Stimulated activated CD8-positive, alpha-beta memory T cell treated with anti-CD3 and anti-CD28 coated beads, Interleukin-7, amount 100 ng/mL, for 1 hour (primary cell): ENCODE measurements at places on chromosomes 7 and 10.
A peak's percentile ranks its signal among the peaks of the same experiment; 100 is the strongest.

DNA sequence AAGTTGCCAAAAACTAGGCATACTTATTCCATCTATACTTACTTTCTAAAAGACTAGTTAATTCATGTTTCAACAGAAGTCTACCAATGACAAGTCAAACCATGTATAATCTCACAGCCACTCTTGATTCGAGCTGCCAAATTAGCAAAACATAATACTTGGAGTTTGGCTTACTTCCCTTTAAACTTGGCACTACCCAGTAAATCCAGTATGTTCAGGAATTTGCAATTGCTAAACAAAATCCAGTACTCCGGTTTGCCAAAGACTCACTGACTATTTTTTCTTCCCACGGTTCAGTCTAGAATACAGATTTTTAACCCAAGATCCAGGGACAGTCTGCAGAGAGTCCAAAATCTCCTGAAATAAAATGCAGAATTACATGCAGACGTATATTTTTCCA lies 4.6 kb downstream of the OAT start:
- DNase-seq: no peak

DNA sequence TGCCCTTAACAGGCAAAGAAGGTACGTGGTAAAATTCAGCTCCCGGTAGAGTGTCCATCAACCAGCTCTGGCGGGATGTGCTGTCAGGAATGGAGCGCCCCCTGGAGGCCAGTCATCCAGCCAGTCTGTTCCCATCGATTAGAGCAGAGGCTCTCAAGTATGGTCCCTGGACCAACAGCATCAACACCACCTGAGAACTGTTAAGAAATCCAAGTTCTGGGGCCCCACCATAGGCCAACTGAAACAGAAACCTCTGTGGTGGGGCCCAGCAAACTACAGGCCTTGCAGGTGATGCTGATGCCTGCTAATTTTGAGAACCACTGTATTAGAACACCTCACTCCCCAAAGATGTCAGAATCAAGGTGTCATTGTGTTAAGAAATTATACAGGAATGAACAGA lies 109.2 kb downstream of the DPY19L1 start:
- DNase-seq: peak; percentile 8

DNA sequence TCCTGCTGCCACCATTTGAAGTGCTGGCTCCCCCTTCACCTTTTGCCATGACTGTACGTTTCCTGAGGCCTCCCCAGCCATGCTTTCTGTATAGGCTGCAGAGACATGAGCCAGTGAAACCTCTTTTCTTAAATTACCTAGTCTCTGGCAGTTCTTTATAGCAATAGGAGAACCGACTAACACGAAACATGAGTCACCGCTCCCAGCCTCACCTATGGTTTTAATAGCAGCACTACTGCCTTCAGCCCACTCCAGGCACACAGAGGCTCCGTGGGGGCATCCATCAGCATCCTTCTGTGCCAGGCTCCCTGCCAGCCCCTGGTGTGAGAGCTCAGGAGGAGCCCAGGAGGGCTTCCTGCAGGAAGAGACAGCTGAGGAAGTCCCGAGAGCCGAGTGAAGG lies 5.5 kb upstream of the ZNF316 start:
- DNase-seq: no peak

DNA sequence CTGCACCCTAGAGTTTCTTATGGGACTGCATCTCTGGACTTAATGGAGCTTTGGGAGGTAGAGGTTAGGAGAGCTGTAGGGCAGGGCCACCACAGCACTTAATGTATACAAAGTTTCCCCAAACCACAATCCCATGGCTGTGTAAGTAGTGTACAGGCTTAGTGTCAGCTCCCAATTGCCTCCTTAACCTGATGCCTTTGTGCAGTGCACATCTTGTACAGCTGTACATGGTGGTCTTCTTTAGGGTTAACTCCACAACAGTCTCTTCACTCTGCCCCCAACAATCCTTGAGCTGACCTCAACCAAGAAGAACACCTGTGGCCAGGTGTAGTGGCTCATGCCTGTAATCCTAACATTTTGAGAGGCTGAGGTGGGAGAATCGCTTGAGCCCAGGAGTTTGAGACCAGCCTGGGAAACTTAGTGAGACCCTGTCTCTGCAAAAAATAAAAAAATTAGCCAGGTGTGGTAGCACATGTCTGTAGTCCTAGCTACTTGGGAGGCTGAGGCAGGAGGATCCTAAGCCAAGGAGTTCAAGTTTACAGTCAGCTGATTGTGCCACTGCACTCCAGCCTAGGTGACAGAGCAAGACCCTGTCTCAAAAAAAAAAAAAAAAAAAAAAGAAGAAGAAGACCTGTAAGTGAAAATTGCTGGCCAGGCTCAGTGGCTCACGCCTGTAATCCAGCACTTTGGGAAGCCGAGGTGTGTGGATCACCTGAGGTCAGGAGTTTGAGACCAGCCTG lies 6.8 kb downstream of the PLAU start:
- no peak for DNase-seq

- DNase-seq: no peak
Observed at GRCh38 chr10:61183967-61184366, 240.0 kb upstream of the RHOBTB1 start.

GRCh38 chr7:1059200-1060091 lies 15.1 kb downstream of the GPR146 start:
- DNase-seq: no peak

GRCh38 chr7:1311406-1312135 lies 78.9 kb downstream of the UNCX start:
- no peak for DNase-seq

DNA sequence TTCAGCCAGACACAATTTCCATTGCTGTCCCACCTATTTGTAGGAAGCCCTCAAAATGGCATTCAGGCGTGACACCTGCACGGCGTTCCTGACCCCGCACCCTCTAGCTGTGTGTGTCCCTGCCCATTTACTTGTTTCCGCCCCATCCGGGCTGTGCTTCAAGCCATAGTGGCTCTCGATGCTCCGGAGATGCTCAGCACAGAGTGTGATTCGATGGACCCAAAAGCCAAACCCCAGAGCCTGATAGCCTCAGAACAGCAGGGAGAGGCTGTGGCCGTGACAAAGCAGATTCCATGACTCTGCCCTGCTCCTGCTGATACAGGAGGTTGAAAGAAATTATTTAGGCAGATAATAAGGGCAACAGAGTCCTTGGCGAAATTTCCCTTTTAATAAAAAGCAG lies 13.4 kb downstream of the BUD31 start:
- DNase-seq: no peak

GRCh38 chr10:121284936-121285335 lies 313.3 kb downstream of the FGFR2 start:
- no peak for DNase-seq

DNA sequence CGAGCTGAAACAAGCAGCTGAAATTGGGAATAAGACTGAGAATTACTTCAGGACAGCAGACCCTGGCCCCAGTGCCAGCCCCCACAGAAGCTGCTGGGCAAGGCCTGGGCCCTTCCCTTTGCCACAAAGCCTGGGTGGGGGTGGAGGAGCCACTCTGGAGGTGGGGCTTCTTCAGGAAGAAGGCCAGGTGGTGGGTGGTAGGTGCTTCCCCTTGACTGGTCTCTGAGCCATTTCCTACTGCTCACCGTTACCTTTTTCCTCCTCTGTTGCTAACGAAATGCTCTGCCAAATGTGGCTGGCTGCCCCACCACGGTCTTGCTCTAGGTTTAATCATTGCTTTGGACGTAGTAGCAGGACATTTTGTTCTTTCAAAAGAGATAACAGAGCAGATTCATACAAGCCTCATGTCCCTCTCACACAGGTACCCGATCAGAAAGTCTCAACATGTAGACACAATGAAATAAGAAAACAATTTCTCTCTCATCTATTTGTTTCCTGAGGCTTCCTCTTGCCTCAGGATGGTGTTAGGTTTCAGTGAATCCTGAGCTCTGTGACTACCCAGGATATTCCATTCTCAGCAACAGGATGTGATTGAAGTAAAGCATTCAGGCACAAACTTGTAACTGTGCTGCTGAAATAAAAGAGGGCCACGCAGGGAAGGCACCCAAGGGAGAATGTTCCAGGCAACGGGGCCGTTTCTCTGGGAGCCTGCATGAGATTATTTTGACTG lies 66.5 kb downstream of the WDR11 start:
- no peak for DNase-seq

DNA sequence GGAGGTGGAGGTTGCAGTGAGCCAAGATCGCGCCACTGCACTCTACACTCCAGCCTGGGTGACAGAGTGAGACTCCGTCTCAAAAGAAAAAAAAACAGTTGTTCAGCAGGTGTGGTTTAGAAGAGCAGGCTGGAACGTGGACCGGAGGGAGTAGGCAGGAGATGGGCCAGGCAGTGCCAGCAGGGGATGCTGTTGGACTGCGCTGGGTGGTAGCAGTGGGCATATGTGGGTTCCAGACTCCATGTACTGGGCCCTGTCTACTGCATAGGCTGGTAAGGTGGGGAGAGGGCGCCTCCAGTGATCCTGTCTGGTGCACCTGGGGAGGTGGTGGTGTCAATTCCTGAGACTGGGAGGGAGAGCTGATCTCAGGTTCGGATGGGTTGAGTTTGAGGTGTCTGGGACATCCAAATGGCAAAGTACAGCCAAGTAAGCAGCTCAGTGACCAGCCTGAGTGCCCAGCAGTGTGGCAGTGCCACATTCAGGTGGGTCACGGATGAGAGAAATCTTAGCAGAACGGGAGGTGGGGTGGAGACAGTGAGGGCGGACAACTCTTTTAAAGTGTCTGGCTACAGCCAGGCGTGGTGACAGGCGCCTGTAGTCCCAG lies 25.9 kb downstream of the SFXN4 start:
- DNase-seq: peak; percentile 15

DNA sequence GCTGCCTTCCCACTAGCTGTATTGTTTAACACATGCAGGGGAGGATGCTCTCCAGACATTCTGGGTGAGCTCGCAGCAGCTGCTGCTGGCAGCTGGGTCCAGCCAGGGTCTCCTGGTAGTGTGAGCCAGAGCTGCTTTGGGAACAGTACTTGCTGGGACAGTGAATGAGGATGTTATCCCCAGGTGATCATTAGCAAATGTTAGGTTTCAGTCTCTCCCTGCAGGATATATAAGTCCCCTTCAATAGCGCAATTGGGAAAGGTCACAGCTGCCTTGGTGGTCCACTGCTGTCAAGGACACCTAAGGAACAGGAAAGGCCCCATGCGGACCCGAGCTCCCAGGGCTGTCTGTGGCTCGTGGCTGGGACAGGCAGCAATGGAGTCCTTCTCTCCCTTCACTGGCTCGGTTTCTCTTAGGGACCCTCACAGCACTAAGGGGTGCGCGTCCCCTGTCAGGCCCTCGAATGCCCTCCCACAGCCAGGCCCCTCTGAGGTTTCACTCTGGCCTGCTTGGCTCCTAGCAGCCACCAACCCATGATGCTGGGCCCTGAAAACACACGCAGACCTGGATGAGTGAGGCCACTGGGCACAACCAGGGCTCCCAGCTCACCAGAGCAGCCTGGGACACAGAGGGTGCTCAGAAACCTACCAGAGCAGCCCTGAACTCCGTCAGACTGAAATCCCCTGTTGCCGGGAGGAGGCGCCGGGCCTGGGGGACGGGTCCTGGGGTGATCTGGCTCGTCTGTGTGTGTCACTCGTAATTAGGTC lies 173.0 kb upstream of the LANCL2 start:
- no peak for DNase-seq

DNA sequence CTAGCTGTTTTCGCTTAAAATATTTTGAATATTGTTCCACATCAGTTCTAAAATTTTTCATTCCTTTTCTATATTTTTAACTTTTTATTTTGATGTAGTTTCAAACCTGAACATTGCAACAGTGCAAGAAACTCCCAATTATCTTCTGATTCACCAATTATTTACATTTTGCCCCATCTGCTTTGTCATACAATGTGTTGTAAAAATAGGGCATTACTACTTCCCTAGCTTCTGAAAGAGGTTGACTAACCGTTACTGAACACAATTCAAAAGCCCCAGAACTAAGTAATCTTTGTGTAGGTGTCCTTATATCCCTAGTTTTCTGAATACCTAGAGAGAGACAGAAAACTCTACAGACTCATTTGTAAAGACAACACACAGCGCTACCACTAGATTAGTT lies 86.7 kb downstream of the AVL9 start:
- no peak for DNase-seq

GRCh38 chr10:28302012-28302637 lies 739 bp downstream of the MPP7 start:
- no peak for DNase-seq

DNA sequence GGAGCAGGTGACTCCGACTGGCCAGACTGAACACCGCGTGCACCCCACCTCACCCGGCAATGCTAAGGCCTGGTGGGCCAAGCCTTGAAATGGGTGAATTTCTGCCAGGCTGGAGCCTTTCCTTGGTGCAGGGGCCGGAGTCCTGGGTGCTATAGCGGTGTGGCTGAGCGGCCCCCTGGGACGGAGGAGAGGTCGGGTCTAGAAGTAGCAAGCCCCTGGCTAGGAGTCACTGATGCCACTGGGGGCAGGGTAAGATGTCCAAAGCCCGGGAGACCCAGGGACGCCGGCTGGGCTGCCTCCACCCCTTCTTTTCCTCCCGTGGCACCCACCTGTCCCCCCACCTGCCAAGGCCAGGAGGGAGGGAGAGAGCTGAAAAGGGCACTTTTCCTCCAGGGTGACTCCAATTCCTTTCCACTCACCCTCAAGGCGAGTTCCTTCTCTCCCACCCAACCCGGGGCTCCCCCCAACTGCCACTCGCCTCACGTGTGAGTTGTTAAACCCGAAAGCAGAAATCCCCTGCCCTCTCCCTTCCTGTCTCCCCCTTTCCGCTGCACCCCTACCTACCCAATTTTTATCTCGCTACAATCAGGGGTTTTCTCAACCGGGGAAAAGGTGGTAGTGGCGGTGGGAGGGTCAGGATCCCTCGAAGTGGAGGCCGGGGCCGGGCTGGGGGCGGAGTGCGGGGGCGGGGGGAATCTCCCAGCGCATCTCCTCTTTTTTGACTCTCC lies 6.0 kb upstream of the GATA3 start:
- no peak for DNase-seq

- DNase-seq: no peak
Observed at GRCh38 chr7:19970514-19970913, 197.1 kb upstream of the TMEM196 start.

DNA sequence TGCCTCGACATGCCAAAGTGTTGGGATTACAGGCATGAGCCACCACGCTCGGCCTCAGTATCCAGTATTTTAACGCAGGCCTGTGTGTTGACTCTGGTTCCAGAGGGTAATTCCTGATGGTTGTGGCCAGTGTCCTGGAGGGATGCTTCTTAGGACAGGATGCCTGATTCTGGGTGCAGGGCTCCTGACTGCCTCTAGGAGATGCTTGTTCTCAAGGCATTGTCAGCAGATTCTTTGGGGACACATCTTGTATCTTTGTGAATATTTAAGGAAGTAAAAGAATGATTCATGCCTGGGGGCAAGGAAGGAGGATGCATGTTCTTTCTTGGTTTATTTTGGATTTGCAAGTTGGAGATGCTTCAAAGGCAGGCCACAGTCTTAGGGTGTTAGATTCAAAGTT lies 2.2 kb downstream of the ZDHHC4 start:
- DNase-seq: no peak

- peak; percentile 52 for DNase-seq
Observed at GRCh38 chr7:2709553-2710285, 21.7 kb downstream of the AMZ1 start.

GRCh38 chr7:14341200-14341775 lies 351.8 kb upstream of the ETV1 start:
- no peak for DNase-seq
